ENCODE measurements at places on chromosomes 13 and 19. TPM values are rescaled to one million over a fixed set of nuclear protein-coding genes. Genes with fewer than 3 reads are reported as not detected.

BEST2 gene
- not detected for total RNA-seq

RASAL3 gene
- total RNA-seq, result not detected

DNASE2 gene
- total RNA-seq, result 32.3 TPM

PNMA8A gene
- total RNA-seq, result 1.1 TPM

OR1M1 gene
- not detected for total RNA-seq

FXYD3 gene
- total RNA-seq, result 658 TPM

NMRK2 gene
- total RNA-seq, result not detected

FLT1 gene
- total RNA-seq, result 0.21 TPM

PLPP2 gene
- total RNA-seq, result 56.1 TPM
